ENCODE measurements at places on chromosomes 2 and 18. TPM values are rescaled to one million over a fixed set of nuclear protein-coding genes. Genes with fewer than 3 reads are reported as not detected.

TEX44 gene
- 10.6 TPM for total RNA-seq

ANKRD36C gene
- total RNA-seq = 18.9 TPM

CXCR1 gene
- not detected for total RNA-seq

SPP2 gene
- total RNA-seq = not detected

HOXD13 gene
- 11.8 TPM for total RNA-seq

ATP6V1B1 gene
- total RNA-seq = 1.2 TPM

VWC2L gene
- total RNA-seq = not detected

Data from prostate gland (tissue), 2 donors.